ENCODE measurements at places on chromosomes 2 and 18.

GRCh38 chr2:64615844-64616536 lies 37.7 kb downstream of the SERTAD2 start:
- DNase-seq, result no peak

DNA sequence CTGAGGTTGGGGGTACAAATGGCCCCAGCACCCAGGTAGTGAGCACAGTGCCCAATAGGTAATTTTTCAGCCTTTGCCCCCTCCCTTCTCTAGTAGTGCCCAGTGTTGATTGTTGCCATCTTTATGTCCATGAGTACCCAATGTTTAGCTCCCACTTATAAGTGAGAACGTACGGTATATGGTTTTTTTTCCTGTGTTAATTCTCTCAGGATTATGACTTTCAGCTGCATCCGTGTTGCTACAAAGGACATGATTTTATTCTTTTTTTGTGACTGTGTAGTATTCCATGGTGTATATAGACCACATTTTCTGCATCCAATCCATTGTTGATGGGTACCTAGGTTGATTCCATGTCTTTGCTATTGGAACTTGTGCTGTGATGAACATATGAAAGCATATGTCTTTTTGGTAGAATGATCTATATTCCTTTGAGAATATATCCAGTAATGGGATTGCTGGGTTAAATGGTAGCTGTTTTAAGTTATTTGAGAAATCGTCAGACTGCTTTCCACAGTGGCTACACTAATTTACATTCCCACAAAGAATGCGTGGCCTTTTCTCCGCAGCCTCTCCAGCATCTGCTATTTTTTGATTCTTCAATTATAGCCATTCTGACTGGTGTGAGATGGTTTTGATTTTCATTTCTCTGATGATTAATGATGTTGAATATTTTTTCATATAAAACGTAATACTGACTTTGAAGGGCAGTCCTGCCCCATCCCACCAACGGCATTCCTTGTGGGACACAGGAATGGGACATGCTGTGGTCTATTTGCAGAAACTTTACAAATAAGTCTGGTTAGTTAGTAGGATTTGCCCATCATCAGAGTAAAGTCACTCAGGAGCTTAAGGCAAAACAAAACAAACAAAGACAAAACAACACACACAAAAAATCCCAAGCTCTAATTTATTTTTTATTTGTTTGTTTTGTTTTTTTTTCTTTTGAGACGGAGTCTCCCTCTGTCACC lies 135.0 kb downstream of the MYCN start:
- DNase-seq, result no peak

- DNase-seq, result no peak
These were observed 383.0 kb upstream of the LRRTM1 start for GRCh38 chr2:80687524-80687923.

GRCh38 chr2:8803658-8804379 lies 33.6 kb downstream of the KIDINS220 start:
- peak; percentile 36 for DNase-seq

DNA sequence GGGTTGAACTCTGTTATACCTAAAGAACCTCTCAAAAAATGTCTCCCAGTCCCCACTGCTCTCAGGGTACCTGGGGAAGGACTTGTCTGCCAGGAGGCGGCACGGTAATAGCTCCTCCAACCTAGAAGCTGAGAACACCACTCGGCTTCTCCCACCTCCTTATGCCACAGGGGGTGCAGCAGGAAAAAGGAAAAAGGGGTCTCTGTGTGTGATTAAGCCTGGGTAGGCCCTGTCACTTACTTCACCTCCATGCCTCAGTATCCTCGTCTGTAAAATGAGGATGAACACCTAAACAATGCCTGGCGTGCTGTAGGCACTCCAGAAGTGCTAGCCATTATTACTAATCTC lies 76.6 kb downstream of the EMX1 start:
- DNase-seq, result no peak

DNA sequence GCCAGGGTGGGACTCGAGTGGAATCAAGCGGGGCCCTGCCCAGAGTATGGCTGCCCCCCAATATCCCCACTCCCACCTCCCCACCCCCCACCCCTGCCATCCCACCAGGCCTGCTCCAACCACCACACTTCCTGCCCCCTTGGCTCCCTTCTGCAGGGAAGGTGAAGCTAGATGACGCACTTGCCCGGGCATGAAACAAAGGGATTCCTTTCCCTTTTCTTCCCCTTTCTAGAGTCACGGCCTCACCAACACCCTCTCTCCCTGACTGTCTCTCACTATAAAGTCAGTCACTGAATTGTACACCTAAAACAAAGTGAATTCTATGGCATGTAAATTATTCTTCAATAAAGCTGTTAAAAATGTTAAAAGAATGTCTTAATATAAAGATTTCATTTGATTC lies 16.0 kb downstream of the ZBTB7C start:
- DNase-seq, result no peak

DNA sequence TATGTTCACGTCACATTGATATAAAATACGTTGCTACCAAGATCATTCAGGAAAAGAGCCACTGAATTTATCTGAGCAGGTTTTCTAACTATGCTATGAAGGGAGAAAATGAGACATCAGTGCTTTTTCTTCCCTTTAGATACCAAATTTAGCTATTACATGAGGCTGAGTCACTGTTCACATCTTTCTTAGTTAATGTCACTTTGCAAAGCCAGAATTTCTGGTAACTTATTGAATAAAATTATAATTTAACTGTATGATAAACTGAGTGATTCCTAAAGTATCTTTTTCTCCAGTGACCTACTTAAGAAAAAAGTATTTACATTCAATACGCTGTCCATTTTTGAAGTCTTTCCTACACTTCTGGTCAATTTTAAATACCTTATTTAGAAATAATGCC lies 22.7 kb downstream of the C1D start:
- no peak for DNase-seq

DNA sequence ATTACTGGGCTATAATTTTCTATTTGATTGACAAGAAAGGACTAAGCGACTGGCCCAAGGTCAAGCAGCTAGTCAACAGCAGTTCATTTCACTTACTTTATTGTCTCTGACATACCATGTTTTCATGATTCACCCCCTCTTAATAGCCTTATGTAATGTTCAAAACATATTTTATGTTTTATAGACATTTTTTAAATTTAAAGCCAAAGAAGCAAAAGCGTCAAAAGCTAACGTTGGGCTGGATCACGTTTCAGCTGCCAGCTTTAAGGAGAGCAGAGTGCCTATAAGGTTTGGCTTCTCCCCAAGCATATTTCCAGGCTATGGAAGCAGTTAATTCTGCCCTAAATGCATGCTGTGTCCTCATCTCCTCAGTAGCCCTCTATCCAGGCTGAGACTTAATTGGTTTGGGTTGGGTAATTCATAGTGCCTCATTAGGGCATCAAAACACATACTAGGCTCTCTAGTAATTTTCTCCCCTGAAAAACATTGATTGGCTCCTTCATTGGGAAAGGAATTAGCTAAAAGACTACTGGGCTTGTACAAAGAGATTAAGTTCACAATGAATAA lies 94.8 kb upstream of the CREB1 start:
- no peak for DNase-seq

DNA sequence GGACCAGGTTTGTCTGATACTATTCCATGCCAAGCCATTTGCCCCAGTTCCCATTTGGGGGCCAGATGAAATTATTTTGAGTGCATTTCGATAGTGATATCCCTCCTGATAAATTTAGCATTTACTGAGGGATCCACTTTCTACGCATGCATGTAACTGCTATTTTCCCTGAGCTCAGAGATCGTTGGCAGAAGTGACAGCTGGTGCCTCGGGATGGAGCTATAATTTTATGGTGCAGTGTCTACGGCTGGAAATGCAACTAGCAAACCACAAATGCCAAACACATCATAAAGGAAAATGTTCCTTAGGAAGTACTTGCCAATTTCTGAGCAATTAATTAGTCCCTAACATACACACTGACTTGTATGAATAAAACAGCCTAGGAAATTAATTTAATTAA lies 254.8 kb downstream of the SLC8A1 start:
- no peak for DNase-seq

- no peak for DNase-seq
These were observed 59.6 kb downstream of the EIPR1 start for GRCh38 chr2:3317871-3318590.

DNA sequence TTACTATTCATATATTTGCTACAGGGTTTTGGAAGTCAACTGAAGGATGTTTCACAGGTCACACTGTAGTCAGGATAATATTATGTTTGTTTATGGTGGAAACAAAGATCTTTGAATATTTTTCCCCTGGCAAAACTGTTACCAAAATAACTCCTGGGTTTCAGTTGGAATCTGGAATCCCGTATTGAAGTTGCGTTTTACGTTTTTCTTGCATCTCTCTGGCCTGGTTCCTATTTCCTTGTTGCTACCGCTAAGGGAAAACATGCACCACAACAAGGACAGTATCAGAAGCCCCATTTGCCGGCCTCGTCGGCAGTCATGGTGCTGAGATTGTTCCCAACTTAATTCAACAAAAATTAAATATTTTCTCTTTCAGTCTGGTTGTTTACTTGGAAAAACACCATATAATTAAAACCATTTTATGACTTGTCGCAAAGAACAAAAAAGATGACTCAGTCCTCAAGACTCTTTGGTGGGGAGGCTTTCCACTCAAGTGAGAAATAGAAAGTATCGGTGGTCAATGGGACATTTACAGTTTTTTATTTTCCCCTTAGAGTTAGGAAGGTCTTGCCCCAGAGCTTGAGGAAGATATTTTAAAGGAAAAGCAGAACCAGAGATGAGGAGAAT lies 42.3 kb downstream of the EN1 start:
- no peak for DNase-seq

DNA sequence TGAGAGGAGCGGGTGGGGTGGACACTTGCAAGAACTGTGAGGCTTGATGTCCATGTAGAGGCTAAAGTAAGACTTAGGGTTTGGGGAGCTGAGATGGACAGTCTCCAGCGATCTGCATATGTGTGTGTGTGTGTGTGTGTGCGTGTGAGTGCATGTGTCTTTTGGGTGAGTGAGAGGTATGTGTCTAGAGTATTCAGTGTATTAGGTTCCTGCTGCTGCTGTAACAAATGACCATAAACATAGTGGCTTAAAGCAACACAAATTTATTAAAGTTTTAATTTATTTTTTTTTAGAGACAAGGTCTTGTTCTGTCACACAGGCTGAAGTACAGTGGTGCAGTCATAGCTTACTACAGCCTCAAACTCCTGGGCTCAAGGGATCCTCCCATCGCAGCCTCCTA lies 155.4 kb upstream of the SPRED2 start:
- DNase-seq, result no peak

- DNase-seq, result no peak
These were observed 24.5 kb downstream of the PTPN18 start for GRCh38 chr2:130380096-130380934.

GRCh38 chr2:174573621-174574081 lies 24.0 kb downstream of the WIPF1 start:
- DNase-seq, result no peak

GRCh38 chr2:226187616-226188015 lies 612.0 kb downstream of the IRS1 start:
- no peak for DNase-seq

DNA sequence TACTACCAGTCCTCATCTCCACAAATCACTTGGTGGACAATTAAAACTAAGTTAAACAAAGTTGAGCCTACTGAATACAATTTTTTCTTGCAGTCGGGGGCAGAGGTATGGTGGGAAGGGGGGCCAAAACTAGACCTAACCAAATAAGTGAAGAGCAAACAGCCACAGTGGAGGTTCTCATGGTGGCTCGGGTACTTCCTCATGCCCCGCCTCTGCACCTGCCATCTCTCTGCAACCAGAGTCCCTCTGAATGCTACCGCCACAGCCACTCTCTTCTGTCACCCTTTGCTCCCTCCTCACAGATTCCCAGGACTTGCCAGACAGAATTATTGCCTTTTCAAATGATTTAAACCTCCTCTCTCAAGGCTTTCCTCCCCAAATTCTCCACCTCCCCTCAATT lies 204.2 kb downstream of the TMEM247 start:
- DNase-seq, result no peak

DNA sequence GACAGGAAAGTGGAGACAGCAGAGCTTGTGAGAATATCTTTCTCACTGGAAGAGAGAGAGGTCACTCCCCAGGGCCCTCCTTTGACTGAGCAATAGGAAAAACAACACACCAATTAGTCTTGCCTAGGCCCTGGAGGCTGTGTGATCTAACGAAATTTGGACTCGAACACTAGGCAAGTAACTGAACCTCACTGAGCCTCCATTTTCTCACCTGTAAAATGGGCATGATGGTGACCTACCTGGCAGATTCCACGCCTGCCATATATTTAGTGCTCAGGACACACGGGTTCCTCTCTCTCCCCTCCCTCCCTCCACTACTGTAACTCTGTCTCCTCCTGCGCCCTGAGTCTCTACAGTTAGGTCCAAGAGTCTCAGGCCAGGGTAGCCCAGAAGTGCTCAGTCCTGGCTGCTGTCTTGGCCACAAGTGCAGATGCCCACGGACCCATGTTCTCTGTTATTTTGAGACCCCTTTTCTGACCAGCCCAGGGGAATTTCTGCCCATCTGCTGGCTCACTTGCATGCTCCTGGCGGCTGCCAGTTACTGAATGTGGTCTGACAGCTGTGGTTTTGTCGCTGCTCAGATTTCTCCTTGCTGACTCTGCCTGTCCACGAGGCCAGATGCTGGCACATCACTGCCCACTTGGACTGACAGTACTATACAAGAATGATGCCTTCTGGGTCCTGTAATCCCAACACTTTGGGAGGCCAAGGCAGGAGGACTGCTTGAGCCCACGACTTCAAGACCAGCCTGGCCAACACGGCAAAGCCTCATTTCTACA lies 9.6 kb upstream of the GIGYF2 start:
- no peak for DNase-seq

GRCh38 chr2:25976983-25977741 lies 5.1 kb downstream of the KIF3C start:
- no peak for DNase-seq

GRCh38 chr2:138016351-138017087 lies 52.2 kb downstream of the HNMT start:
- DNase-seq, result no peak

GRCh38 chr2:46029332-46029811 lies 267.8 kb upstream of the EPAS1 start:
- no peak for DNase-seq

- DNase-seq, result no peak
These were observed 182.0 kb upstream of the SESTD1 start for GRCh38 chr2:179446476-179447141.
